ENCODE measurements at places on chromosomes 2 and 18.

DNA sequence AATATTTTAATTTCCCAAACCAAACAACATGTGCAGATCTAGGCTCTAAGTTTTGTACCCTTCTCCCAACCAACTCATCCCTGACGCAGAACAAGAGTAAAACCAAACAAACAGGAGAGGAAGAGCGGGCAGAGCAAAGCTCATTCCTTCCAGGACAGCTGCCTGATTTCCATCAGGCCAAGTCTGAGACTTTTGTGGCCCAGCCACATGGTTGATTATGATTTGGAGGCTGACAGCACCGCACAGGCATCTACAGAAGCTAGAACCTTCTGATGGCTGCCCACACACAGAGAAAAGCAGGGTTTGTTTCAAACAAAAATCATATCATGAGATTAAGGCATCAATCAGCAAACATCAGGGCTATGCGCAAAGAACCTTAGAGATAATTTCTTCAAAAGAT, 262.6 kb downstream of the TNS1 start:
- DNase-seq: no peak

- no peak for DNase-seq
Observed at GRCh38 chr2:127428815-127429109, 10.5 kb downstream of the PROC start.

- no peak for DNase-seq
Observed at GRCh38 chr18:68604256-68604655, 110.7 kb downstream of the TMX3 start.

- peak; percentile 56 for DNase-seq
Observed at GRCh38 chr2:44715671-44716081, 225.8 kb upstream of the SIX3 start.

DNA sequence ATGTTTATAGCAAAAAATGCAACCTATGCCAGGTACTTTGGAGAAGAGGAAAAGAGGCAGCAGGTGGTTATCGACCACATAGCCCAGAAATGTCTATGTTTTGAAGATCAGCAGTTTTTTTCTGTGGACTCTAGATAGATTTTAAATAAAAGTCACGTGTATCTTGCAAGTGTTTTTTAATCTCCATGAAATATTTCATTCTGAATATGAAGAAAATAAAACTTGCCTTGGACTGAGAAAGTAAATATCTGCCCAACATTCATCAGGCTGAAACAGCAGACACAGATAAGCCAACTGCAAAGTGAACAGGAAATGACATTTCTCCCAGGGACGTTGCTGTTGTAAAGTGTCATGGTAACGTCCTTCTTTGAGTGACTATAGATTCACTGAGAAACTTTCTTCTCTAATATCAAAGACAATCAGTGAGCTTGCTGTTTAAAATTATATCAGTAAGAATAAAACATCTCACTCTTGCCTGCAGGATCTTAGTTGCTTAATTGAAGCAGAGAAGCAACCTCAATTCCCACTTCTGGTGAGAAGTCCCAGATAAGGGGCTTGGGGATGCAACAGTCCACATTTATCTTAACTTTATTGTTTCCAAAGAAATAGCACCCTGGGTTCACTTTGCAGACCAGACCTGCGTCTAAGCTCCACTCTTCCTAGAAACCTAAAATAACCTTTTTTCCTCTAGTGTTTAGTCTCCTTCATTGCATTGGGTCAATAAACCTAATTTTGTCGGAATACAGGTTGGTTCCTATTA, 6.3 kb downstream of the MYOM1 start:
- no peak for DNase-seq

- peak; percentile 64 for DNase-seq
Observed at GRCh38 chr2:101119431-101119830, 31.8 kb downstream of the TBC1D8 start.

- peak; percentile 98 for DNase-seq
Observed at GRCh38 chr2:9781252-9781651, 62.0 kb upstream of the TAF1B start.

GRCh38 chr2:202261531-202261930, 4.0 kb upstream of the NOP58 start:
- peak; percentile 55 for DNase-seq

GRCh38 chr2:100213595-100213994, 71.2 kb upstream of the AFF3 start:
- DNase-seq: no peak

GRCh38 chr2:67670747-67671183, 273.6 kb downstream of the ETAA1 start:
- no peak for DNase-seq

- peak; percentile 38 for DNase-seq
Observed at GRCh38 chr2:146978577-146979555, 866.0 kb upstream of the ACVR2A start.

DNA sequence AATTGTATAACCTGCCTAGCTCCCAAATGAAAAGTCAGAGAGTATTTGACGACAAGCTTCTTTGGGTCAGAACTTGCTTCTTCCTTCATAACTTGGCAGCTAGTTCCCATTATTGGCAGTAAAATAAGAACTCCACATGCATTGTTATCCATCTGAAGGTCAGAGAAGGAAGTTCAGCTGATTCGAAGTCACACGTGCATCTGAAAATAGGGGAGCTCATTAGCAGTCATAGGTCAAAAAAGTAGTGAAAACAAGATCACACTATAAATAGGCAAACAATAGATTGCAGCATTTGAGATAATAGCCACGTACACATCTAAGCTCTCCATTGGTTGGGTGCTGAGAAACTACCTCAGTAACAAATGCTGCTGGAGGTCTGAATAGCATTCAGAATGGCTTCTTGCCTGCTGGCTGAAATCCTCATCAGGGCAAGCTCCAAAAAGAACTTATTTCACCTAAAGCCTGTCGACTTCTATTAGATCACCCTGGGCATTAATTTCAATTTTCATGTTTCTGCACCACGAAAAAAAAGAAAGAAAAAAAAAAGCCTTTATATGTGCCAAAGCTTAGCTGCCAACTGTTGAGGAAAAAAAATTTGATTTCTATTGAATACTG, 1492.9 kb upstream of the CELF4 start:
- no peak for DNase-seq

GRCh38 chr2:217857624-217858506, 144.9 kb downstream of the TNS1 start:
- no peak for DNase-seq

DNA sequence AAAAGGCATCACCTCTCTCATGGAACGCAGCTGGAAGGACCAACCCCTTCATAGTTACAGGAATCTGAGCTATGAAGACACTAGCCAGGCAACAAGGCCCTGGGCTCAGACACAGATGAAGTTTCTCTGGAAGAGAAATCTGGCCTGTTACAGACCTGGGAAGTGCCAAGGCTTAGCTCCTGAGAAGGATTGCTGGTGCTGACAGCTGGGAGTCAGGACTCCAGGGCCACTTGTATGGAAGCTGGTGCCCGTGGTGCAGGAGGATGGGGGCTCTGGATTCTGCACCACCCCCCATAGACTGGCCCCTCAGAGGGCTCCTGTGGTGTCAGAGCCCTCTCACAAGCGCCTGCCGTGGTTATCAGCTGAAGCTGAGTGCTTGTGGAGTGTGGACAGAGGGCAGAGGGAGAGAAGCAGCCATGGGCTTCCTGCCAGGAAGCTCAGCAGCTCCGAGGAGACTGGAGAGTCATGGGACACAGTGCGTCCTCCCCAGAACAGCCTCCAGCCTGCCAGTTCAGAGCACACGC, 87.3 kb upstream of the LCLAT1 start:
- no peak for DNase-seq

DNA sequence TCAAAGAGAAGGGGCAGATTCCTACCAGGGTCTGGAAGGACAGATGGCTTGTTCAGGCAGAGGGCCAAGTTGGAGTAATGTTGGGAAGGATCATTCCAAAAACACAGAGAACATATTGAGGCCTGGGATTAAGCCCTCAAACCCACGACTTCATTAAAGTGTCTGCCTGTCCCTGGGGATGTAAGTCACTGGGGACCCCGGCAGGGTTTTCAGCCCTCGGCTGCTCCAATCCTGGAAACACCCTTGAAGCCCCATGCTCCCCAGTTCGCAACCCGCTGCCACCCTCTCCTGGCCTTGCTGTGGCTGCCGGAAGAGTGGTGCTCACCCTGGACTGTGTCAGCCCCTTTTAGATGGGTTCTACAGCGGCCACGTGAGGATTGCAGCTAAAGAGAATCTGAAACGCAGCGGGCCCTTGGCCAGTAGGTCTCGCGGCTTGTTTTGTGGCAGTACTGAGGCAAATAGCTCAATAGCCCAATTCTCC, 79.9 kb downstream of the EPAS1 start:
- DNase-seq: no peak

DNA sequence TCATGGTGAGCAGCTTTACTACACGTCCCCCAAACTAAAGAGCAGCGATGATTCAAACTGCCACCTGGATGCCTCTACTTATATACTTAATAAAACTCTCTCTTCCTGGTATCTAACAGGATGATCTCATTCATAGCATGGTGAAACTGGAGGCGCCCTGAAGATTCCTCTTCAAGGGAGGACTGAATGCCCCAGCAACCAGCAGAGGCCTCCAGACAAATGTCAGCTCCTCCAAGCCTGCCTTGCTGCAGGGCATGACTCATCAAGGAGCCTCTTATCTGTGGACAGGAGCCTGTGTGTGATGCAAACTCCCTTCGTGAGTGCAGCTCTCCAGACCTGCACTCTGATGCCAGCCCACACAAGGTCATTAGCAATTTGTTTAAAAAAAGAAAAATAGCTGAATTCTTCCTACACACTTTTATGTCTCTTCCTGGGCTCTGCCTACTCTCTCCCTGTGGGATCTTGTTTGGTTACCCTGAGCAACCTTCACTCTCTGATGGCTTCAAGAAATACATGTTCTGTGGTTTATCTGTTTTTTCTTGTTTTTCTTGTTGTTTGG, 30.2 kb downstream of the LONRF2 start:
- peak; percentile 95 for DNase-seq

GRCh38 chr2:182543741-182544525, 117.1 kb upstream of the PDE1A start:
- no peak for DNase-seq

GRCh38 chr18:75527848-75528685, 100.6 kb upstream of the SMIM21 start:
- no peak for DNase-seq

DNA sequence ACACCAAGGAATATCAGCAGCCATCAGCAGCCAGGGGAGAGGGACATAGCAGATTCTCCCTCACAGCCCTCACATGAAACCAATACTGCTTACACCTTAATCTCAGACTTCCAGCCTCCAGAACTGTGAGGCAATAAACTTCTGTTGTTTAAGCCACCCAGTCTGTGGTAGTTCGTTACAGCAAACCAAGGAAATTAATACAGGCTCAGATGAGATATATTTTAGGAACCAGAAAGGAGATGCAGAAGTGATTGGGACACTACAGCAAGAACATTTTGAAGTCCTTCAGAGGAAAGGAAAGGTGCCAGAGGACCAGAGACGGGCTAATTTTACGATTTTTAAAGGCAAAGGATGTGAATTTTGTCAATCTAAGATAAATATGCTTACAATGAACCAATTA, 60.6 kb downstream of the IKZF2 start:
- no peak for DNase-seq

GRCh38 chr2:222878301-222878876, 17.6 kb downstream of the ACSL3 start:
- DNase-seq: no peak

DNA sequence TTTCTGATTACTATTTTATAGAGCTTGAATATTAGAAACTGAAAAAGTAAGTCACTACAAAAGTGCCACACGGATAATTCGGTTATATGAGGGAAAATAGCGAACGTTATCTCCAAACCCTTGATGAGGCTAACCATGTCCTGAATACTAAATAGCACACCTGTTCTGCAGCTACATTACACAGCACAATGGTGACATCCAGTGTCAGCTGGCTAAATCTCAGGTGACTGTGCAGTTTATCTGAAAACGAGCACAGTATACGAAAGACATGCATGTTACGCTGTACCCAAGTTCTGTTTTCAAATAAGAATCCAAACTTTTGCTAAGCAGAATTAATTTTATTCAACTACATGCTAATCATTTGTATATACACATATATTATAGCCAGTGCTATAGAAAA, 9.0 kb downstream of the CCDC68 start:
- peak; percentile 36 for DNase-seq

GRCh38 chr18:68314403-68314802, 400.5 kb downstream of the TMX3 start:
- DNase-seq: no peak

GRCh38 chr2:43484323-43484930, 111.4 kb downstream of the THADA start:
- DNase-seq: peak; percentile 50

- no peak for DNase-seq
Observed at GRCh38 chr2:126638746-126639145, 17.2 kb upstream of the GYPC start.

DNA sequence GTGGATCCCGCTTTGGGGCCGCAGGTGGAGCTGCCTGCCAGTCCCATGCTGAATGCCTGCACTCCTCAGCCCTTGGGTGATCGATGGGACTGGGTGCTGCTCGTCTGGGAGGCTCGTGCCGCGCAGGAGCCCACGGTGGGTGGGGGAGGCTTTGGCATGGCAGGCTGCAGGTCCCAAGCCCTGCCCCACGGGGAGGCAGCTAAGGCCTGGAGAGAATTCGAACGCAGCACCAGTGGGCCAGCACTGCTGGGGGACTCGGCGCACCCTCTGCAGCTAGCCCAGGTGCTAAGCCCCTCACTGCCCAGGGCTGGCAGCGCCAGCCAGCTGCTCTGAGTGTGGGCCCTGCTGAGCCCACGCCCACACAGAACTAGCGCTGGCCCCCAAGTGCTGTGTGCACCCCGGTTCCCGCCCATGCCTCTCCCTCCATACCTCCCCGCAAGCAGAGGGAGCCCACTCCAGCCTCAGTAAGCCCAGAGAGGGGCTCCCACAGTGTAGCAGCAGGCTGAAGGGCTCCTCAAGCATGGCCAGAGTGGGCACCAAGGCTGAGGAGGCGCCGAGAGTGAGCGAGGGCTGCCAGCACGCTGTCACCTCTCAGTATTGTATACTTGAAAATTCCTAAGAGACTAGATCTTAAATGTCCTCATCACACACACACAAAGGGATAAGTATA, 1654.2 kb upstream of the SLC39A10 start:
- DNase-seq: no peak

DNA sequence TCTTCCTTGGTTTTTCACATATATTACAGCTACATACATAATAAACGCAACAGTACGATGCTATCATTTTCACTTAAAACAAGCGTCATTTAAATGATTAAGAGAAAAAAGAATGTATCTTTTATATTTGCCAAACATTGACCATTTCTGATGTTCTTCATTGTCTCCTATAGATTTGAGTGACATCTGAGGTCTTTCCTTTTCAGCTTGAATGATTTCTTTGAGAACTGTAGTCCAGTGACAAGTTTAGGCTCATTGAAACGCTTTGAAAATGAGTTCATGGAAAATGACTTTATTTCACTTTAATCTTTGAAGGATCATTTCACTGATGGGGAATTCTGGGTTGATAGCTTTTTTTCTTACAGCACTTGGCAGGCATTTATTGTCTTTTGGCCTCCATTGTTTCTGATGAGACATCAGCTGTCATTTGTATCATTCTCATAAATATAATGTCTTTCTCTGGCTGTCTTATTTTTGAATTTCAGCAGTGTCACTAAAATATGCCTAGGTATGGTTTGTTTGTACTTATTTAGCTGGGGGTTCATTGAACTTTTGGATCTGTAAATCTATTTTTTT, 10.9 kb downstream of the TGIF1 start:
- no peak for DNase-seq

Data from mammary epithelial cell (primary cell).